ENCODE measurements at places on chromosomes 5 and 9.

DNA sequence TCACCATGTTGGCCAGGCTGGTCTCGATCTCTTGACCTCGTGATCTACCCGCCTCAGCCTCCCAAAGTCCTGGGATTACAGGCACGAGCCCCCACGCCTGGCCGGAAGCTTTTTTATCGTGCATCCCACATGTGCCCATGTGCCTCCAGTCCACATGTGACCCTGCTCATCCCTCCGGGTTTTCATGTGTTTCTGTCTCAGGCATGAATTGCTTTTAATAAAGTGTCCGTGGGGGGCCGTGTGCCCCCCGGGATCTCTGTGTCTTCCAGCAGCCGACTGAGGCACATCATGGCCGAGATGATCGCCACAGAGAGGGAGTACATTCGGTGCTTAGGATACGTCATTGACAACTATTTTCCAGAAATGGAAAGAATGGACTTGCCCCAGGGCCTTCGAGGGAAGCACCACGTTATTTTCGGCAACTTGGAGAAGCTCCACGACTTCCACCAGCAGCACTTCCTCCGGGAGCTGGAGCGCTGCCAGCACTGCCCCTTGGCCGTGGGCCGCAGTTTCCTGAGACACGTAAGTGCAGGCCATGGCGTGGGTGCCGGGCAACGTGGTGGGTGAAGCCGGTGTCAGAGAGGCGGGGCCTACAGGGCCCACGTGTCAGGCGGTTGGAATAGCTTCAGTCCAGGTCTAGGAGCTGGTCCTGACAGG lies 22.1 kb upstream of the LRRC14B start:
- no peak for DNase-seq

DNA sequence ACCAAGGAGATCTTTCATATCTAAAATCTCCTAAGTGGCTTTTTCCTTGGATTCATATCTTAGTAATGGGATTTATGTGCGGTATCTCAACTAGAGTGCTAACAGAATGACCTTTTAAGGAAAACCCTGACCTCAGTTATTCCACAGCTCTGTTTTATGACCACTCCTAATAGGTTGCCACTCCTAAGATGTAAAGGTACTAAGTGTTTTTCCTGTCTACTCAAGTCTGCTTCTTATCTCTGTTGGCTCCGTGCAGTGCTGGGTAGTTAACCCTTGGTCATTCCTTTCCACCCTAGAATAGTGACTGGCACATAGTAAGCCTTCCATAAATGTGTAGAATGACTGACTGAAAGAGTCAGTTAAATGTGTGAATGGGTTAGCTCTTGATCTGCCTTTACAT lies 161.4 kb downstream of the DOCK2 start:
- DNase-seq, result no peak

DNA sequence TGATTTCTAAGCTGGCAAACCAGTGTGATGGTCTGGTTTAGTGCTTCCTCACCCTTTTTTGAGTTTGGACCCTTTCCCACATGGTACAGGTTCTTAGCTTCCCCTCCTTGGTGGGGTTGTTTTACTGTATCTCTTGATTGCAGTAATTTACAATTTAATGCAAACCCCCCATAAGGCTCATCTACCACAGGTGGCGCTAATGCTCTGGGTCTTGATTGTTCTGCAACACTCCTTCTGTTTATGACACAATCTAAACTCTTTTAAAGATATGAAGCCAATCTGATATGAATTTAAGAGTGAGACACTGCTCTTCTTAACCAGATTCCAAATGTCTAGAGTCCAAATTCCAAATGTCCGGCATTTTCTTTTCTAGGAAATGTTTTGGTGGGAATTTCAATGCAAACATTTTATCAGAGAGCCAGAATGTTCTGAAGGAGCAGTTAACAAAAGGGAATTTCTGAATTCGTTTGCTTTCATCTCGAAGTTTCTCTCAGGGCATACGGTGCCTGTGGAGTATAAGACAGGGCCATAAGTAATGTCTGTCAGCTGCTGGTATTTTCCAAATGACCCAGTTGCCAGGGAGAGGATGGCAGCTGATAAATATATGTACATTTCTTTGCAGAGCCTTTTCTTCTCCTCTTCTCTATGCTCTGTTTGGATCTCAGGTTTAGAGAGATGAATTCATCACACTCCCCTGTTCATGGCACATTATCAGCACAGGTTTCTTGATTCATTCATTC lies 246.8 kb downstream of the ARHGAP26 start:
- DNase-seq, result no peak

GRCh38 chr5:144779368-144779767 lies 608.7 kb downstream of the KCTD16 start:
- no peak for DNase-seq

GRCh38 chr9:4666042-4666699 lies at the start of gene SPATA6L:
SPATA6L (minus strand) TSS chr9:4666480; CDS start chr9:4666250, 230 bp downstream.
- DNase-seq, result peak; percentile 54

- no peak for DNase-seq
These were observed 20.4 kb downstream of the CRB2 start for GRCh38 chr9:123376218-123377071.

GRCh38 chr5:160298189-160298588 lies 14.2 kb downstream of the CCNJL start:
- DNase-seq, result no peak

GRCh38 chr9:127803507-127804352 lies 1.0 kb downstream of the FPGS start:
- DNase-seq, result no peak

DNA sequence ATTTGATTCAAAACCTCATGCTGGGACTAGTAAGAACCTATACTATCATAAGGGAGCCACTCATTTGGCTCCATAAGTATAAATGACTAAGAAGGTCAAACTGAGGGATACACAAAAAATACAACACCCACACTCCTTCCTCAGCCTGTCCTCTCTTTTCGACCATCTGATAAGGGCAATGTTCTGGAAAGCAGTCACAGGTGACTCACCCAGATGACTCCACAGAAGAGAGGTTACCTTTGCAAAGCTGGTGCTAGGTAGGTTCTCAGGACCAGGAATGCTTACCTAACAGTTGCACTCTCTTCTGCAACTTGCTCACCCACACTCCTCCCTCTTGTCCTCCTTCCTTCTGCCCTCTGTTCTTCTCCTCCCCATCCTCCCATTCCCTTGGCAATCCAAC lies 32.9 kb downstream of the LHFPL2 start:
- no peak for DNase-seq

GRCh38 chr9:119368179-119368578 lies 1.1 kb downstream of the BRINP1 start:
- DNase-seq, result no peak

DNA sequence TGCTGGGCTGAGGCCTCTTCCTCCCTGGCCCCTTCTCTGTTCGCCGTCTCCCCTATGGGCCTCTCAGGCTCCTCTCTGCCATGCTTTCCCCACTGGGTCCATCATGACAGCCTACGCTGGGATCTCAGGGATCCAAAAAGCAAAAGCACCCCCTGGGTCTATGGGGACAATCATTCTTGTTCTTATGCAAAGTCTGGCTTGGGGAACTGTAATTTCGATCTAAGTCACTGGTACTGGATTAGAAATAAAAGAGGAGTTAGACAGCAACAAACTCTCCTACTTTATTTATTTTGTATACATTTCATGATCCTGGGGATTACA lies 86.6 kb downstream of the SLC38A9 start:
- no peak for DNase-seq

DNA sequence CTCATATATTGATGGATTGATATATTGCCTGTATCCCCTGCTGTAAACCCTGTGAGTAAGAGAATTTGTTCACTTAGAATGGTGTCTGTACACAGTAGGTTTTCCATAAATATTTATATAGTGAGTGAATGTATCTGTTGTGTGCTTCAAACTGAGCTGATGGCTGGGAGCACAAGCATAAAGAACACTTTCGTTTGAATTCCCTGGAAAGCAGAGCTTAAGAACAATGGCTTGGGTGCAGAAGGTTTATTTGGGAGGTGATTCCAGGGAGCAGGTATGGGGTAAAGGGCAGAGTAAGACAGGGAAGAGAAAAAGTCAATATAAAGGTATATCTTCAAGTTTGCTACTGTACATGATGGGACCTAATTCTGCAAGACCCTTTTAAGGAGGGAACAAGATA lies 190.9 kb upstream of the TRIM32 start:
- no peak for DNase-seq

GRCh38 chr9:88593537-88594185 lies 58.7 kb downstream of the NXNL2 start:
- peak; percentile 36 for DNase-seq

DNA sequence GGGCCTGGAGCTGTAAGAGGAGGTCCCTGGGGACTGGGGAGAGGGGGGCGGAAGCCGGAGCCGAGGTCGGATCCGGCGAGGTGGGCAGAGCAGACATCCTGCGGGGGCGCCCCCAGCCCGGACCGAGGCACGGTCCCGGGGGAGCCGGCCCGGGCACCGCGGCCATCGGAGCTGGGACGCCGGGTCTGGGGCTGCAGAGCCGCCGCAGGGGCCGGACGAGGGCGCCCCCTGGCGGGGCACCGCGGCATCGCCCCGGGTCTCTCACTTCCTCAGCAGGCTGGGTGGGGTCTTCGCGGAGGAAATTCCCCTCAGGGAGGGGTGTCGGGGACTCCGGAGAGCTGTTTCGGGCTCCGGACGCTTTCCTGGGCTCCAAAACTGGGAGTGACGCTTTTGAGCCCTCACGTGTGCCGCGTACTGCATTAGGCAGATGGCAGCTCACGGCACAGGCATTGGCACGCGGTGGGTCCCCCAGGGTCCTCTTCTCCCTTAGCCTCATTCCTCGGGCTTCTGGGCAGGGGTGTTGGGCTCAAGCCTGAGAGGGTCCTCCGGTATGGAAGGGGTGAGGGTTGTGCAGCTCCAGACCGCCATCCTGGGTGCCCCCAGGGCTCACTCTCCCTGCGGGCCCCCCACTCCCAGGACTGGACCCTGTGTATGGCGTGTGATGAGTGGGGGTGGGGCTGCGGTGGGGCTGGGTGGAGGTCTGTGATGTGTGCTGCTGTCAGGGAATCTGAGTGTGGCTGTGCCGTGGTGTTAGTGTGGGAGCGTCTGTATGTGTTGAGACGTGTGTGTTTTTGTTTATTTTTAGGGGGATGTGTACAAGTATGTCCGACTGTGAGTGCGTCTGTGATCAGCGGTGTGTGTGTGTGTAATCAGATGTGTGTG lies 29.6 kb downstream of the LHX2 start:
- DNase-seq, result peak; percentile 79

DNA sequence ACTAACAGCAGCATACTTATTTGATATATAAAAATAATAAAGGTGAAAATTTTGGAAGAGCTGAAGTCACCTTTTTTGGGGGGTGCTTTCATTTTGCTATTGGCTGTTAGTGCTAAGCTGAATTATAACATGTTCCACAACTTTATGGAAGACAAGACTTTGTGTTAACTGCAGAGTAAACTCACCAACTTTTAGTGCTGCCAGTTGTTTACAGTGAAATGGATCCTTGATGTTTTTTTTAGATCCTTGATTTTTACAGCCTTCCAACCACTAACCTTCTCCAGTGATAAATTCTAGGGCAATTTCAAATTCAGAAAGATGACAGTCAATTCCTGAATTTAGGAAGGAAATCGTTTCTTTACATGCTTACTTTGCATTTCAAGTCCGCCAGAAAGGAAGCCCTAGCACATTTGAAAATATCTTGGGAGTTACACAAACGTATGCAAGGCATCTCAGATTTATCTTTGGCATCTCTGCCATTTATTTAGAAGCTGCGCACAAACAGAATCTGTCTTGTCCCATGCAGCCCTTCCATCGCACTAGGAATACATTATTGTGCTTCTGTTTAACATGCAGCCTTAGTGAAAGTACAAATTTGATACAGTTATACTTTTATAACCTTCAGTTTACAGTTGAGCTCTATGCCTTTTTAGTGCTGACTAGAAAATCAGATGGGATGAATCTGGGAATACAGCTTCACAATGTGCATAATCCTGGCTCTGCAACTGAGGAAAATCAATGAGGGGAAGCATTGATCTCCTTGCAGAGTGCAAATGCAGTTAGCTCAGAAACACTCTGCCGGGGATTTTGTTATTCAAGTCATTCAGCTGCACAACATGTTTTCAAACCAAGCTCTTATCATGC lies 142.4 kb upstream of the ZNF608 start:
- no peak for DNase-seq

DNA sequence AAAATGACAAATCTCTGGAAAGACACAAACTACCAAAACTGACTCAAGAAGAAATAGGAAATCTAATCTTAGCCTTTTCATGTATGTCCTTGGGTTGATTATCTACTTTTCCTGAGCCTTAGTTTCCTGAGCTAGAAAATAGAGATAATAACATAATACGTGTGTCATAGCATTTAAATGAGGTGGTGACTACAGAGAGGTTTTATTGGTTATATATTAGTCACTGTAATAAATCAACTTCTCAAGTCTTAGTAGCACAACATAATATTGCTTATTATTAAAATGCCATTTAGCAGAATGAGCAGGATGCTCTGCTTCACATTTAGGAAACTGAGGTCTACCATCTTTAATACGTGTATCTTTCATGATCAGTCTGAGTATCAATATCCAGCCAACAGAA lies 7.1 kb upstream of the PJA2 start:
- DNase-seq, result no peak

DNA sequence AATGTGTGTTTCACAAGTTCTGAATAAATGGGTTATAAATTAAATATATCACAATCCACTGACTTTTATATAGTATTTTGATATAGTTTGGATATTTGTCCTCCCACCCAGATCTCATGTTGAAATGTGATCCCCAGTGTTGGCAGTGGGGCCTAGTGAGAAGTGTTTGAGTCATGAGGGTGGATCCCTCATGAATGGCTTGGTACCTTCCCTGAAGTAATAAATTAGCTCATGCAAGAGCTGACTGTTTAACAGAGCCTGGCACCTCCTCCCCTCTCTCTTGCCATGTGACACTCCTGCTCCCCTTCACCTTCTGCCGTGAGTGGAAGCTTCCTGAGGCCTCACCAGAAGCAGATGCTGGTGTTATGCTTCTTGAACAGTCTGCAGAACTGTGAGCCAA lies 127.9 kb upstream of the PALM2AKAP2 start:
- DNase-seq, result no peak

DNA sequence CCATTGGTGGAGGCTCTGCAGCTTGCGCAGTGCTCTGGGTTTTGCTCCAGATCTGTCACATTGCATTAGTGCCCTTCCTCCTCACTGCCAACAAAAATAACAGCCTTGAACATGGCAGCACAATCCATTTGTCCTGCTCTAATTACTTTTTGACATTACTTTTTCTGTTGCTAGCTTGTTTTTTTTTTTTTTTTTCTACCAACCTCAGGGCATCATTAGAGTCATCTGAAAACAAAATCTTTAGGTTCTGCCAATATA lies 117.5 kb upstream of the NR5A1 start:
- DNase-seq, result no peak

DNA sequence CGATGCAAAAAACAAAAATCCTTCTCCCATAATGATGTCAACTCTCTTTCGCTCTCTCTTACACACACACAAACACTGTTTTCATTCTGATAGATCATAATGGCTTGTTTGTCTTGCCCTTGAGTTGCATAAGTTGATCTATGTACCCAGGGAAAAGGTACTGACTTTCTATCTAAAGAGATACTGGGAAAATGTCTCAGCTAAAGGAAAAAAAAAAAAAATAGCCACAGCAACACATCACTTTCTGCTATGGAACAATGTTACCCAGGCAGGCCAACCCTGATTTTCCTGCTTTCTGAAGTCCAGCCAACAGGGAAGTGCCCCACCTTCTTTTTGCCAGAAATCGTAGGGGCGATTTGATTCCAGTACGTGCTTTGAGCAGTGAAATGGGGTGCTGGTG lies 212.6 kb upstream of the ACTBL2 start:
- DNase-seq, result no peak

All from nephron progenitor cell (in vitro differentiated cells).